D721Med (cell line): ENCODE measurements at places on chromosomes 6 and 20.

GRCh38 chr20:37899105-37900045, 3.6 kb upstream of the VSTM2L start:
- no peak for DNase-seq

DNA sequence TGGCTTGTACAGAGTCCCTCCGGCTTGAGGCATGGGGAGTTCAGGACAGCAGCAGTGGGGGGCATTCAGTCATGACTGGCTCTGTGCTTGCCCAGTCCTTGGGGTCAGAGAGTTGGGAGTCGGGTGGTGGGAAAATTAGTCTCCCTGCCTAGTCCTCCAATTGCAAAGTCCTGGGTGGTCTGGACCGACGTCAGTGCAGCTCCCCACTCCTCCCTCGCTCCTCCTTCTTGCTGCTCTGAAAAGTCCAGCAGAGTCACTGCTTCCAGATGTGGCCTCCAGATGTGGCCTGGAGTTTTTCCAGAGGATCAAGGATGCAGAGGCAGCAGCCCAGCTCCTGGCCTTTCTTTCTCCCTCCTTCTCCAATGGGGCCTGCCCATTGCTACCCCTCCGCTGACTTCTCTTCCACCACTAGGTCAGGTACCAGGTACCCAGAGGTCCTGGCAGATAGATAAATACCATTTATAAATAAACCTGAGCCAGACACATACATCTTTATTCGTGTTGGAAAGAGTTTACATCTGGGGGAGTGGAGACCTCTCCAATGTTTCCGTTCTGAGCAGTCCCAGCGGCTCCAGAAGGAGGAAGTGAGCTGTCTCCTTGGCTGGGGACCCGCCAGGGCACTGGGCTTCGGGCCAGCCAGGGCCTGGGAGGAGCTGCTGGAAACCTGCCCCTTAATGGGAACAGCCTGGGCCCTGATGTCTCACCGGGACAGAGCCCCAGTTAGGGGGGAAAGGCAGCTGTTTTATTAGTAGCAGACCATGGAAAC, 49.0 kb upstream of the RNF24 start:
- DNase-seq = no peak

- no peak for DNase-seq
Measured at GRCh38 chr6:36848658-36849441, 9.6 kb upstream of the CPNE5 start.

DNA sequence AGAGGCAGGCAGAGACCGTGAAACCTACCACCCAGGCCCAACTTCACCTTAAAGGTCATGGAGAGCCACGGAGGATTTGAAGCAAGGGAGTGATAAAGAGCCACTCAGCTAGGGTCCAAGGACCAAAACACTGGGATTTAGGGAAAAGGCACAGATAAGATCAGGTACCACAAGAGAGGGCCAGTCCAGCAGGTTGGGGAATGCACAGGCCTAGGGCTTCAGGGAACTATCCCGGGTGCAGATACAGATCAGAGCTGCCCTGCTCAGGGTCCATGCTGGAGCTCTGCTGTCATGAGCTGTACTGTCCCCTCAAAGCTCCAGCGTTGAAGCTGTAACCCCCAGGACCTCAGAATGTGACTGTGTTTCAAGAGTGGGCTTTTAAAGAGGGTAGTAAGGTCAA, 16.9 kb downstream of the SLC22A23 start:
- no peak for DNase-seq

DNA sequence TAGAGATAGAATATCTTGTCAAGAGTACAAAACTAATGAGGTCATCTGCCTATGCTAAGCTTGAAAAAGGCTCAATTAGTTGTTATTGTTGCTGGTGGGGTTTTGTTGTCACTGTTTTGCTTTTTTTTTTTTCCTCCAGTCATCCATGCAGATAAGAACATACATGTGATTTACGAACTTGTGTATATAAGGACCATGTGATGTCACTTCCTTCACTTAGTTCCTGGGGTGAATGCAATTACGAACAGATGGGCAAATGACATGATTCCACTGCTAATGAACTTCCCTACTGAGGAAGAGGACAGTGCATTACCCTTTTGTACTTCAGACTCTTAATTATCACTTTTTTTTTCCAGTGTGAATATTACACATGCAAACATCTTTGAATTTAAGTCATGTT, 1175.3 kb upstream of the GJE1 start:
- DNase-seq = no peak

- DNase-seq = no peak
Measured at GRCh38 chr20:51354191-51354768, 188.2 kb downstream of the NFATC2 start.

- no peak for DNase-seq
Measured at GRCh38 chr20:49914310-49915117, 815 bp downstream of the SPATA2 start.

- no peak for DNase-seq
Measured at GRCh38 chr20:37759761-37760209, 66.0 kb downstream of the CTNNBL1 start.
